ENCODE measurements at places on chromosomes 6 and 20. TPM values are rescaled to one million over a fixed set of nuclear protein-coding genes. Genes with fewer than 3 reads are reported as not detected.

Gene IL20RA
- 0.37 TPM for total RNA-seq

Gene SASH1
- 115 TPM for total RNA-seq

Gene GPR63
- total RNA-seq: 0.98 TPM

Gene CAGE1
- under 0.01 TPM for total RNA-seq

Gene DOK5
- total RNA-seq: 5.3 TPM

Gene COL11A2
- 0.20 TPM for total RNA-seq

Gene MEI4
- not detected for total RNA-seq

Gene CRISP3
- not detected for total RNA-seq

Gene LCA5
- 2.9 TPM for total RNA-seq

Measured in subcutaneous preadipocyte (primary cell).